Ascending aorta (tissue), 2 donors: ENCODE measurements at places on chromosomes 4 and X. TPM values are rescaled to one million over a fixed set of nuclear protein-coding genes. Genes with fewer than 3 reads are reported as not detected.

Gene SPATA4
- not detected for total RNA-seq

Gene CXCL10
- total RNA-seq: not detected

Gene HELT
- total RNA-seq: not detected

Gene UGT2A1
- total RNA-seq: not detected

Gene BBS12
- total RNA-seq: not detected

Gene NAT8L
- not detected for total RNA-seq

Gene AKAP14
- total RNA-seq: not detected

Gene VEGFD
- total RNA-seq: 0.85 TPM

Gene IL1RAPL1
- total RNA-seq: not detected

Gene ZFYVE28
- total RNA-seq: 12.3 TPM

Gene RENBP
- 15.5 TPM for total RNA-seq

Gene RGN
- 1.5 TPM for total RNA-seq

Gene CFAP97
- 27.7 TPM for total RNA-seq

Gene PACRGL
- 18.3 TPM for total RNA-seq

Gene GLUD2
- total RNA-seq: 2.1 TPM

Gene DCAF8L2
- total RNA-seq: not detected

Gene SATL1
- total RNA-seq: not detected

Gene NXF2
- not detected for total RNA-seq

Gene PDCL2
- total RNA-seq: not detected

Gene CLNK
- total RNA-seq: not detected

Gene IGFBP7
- 6,655 TPM for total RNA-seq
